ENCODE measurements at places on chromosomes 2 and 18. TPM values are rescaled to one million over a fixed set of nuclear protein-coding genes. Genes with fewer than 3 reads are reported as not detected.

Gene INHBB
- total RNA-seq, result not detected

Gene TSPYL6
- total RNA-seq, result under 0.01 TPM

Gene CELF4
- not detected for total RNA-seq

Gene ASB18
- total RNA-seq, result not detected
